NCI-H1105 treated with DMSO at 0.1 percent for 48 hours (cell line): ENCODE measurements at places on chromosomes 12 and 14.
A peak's percentile ranks its signal among the peaks of the same experiment; 100 is the strongest.

DNA sequence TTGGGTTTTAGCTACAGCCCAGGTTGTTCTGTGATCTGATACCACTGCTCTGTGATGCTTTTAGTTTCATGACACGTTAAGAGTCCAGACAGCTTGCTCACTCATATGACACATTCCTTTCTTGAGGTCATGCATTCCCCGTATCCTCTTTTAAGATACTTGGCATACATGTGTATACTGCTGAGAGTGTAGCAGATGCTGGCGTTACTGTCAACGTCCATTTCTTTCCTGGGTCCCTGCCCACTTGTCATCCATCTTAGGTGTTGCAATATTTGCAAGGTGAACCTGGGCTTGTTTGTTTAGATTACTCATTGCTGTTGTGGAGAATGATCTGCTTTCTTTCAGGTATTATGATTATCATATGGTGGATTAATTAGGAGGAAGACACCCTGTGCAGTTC is 9.1 kb upstream of the EMP1 start:
- no peak for DNase-seq

GRCh38 chr12:71639341-71639760 is 24.3 kb downstream of the ZFC3H1 start:
- DNase-seq, result peak; percentile 25

- no peak for DNase-seq
These were observed 201.3 kb downstream of the TTC7B start for GRCh38 chr14:90614696-90615516.

DNA sequence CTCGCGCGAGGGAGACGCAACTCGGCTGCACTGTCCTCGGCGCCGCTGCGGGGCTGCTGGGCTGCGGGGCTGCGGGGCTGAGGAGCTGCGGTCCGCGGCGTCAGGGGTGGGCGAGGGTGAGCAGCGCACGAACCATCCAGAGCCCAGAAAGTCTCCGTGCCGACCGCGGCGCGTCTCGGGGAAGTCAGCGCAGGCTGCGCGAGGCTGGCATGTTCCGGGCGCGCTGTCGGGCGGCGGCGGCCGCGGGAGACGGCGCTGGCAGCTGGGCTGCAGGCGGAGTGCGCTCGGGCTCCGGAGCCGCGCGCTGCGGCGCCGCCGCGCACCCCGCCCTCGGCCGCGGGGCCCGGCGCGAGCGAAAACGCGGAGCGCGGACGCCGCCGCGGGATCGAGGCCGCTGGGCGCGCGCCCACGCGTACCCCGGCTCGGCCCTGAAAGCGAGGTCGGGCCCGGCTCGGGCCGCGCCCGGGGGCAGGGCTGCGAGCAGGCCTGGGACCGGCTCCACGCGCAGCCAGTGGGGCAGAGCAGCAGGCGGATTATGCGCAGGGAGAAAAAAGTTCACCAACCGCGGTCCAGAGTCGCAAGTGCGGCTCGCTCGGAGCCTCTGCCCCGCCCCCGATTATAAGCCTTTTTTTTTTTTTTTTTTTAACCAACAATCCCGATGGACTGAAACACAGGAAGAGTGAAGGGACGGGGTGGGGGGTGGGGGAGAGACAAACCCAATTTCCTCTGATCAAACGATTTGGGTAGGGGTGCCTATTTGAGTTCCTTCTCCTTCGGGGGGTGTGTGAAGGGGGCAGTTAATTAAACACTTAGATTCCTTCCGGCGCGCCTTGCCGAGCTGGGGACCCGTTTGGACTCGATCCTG is at the start of gene PRICKLE1:
PRICKLE1 (minus strand) TSS at position 282 of the 865 bp plus-strand sequence. CDS start 117,230 bp downstream, outside the sequence.
- peak; percentile 53 for DNase-seq

DNA sequence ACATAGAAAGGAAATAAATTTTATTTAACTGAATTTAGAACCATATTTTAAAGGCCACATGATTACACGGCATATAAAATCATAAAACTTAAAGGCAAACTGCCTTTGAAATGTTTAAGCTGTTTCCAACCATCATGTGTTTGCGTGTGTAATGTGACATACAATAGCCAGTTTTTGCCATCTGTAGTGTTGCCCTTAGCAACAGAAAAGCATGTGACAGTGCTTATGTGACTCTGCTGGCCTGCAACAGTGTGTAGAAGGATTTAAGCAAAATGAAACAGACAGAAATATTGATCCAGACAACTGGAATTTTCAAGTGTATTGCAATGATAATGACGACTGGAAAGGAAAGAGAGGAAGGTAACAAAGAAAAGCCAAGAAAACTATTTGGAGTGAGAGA is 49.5 kb downstream of the TSPAN19 start:
- DNase-seq, result peak; percentile 16

DNA sequence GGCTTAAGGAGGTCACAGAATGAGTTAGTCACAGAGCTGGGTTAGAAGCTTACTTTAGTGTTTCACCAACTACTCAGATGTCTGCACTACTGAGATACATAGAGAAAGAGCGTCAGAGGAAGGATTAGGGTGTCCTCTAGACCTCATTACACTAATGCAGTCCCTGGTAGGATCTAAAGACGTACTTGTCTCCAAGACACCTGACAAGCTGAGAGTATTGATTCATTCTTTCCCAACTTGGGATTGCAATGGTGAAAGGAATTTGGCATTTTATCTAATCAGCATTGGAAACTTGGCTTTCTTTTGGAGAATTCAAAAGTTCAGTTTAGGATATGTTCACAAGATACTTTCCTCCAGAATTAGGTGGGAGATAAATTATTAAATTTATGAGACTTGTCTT is 402.1 kb downstream of the ZFP36L1 start:
- DNase-seq, result no peak

DNA sequence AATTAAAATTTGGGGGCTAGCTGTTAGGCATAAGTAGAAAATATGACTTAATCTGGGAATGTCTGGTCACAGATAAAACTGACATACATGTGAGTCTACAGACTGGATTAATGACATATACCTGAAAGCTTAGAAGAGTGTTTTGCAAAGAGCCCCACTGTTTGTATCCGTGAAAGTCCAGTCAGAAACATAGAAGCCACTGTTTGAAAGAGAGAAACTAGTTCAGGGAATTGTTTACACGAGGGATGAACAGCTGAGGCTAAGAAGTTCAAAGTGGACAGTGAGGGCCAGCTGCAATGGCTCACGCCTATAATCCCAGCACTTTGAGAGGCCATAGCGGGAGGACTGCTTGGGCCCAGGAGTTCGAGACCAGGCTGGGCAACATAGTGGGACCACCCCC is 36.2 kb upstream of the SGPP1 start:
- no peak for DNase-seq

GRCh38 chr12:53060721-53061276 is 10.9 kb downstream of the TNS2 start:
- DNase-seq, result peak; percentile 78

DNA sequence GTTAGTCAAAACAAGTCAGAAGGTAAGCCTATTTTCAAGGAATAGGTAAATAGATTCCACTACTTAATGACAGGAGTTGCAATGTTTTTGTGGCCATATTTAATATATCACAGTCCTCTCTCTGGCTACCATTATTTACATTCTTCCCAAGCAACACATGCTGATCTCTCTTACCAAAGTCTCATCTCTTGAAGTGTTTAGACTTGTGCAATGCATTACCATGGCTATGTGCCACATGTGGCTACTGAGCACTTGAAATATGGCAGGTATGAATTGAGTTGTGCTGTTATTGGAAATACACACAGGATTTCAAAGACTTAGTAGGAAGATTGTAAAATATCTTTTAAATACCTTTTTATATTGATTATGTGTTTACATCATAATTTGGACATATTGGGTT is 262.4 kb upstream of the PDE3A start:
- DNase-seq, result no peak

DNA sequence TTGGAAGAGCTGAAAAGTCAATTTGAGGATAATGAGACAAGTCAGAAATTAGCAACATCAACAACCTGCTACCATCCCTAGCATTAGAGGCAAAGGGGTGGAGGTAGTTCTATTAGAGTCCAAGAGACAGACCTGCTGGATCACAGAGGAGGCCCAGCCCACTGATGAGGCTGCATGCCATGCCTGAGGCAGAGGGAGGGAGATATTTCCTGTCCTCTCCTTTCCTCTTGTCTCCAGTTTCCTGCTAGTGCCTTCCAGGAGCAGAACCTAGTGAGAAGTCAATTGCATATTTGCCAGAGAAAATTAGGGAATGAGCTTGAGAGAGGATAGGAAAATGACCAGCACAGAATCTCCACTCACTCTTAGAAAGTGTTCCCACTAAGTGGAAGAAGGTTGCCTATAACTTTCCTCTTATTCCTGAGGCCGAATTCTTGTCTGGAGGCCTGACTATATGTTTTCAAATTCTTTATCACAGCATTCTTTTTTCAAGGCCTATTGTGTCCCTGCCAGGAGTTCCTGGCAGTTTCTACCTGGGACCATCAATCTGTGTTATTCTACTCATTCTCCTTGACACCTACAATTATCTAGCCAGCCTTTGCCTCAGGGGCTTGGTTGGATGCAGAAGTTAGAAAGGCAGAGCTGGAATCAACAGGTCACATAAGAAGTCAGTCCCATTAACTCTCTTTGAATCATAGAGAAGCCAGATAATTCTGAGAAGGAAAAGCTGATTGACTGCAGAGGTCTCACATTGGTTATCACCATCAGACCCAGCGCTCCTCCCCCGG is 121.9 kb downstream of the EMP1 start:
- DNase-seq, result no peak

- no peak for DNase-seq
These were observed 77.4 kb downstream of the KDM2B start for GRCh38 chr12:121503395-121503794.

DNA sequence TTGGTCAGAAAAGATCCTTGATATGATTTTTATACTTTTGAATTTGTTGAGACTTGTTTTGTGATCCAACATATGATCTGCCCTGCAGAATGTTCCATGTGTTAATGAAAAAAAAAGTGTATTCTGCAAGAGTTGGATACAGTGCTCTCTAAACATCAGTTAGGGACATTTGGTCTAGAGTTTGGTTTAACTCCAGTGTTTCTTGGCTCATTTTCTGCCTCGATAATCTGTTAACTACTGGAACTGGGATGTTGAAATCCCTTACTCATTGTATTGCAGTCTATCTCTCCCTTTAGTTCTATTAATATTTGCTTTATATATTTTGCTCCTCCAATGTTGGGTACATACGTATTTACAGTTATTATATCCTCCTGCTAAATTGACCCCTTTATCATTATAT is 18.3 kb upstream of the TXNRD1 start:
- no peak for DNase-seq

DNA sequence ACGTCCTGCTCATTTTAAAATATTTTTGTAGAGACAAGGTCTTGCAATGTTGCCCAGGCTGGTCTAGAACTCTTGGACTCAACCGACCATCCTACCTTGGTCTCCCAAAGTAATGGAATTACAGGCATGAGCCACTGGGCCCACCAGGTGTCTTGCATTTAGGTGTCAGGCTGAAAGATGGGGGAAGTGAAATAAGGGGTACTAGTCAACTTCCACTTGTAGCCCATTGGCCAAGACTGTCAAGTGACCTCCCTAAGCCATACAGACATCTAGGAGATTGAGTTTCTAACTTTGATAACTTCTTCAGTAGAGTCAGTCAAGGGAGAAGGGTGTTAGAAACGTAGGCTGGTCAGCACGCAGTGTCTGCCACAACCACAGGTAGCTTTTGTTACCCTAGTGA is 32.0 kb downstream of the ARF6 start:
- DNase-seq, result no peak

DNA sequence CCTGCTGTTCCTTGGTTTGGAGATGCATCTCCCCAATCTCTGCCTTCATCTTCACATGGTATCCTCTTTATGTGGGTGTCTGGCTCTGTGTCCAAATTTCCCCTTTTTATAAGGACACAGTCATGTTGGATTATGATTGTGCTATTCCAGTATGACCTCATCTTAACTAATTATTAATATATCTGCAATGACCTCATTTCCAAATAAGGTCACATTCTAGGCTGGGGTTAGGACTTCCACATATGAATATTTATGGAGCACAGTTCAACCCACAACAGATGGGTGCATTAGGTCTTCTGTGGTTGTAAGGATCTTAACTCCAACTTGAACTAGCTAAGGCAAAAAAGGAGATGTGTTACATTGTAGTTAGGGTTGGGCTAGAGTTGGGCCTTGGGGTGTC is 69.4 kb downstream of the ADCK1 start:
- no peak for DNase-seq

GRCh38 chr14:74258764-74259035 is 19.5 kb downstream of the VSX2 start:
- DNase-seq, result no peak

DNA sequence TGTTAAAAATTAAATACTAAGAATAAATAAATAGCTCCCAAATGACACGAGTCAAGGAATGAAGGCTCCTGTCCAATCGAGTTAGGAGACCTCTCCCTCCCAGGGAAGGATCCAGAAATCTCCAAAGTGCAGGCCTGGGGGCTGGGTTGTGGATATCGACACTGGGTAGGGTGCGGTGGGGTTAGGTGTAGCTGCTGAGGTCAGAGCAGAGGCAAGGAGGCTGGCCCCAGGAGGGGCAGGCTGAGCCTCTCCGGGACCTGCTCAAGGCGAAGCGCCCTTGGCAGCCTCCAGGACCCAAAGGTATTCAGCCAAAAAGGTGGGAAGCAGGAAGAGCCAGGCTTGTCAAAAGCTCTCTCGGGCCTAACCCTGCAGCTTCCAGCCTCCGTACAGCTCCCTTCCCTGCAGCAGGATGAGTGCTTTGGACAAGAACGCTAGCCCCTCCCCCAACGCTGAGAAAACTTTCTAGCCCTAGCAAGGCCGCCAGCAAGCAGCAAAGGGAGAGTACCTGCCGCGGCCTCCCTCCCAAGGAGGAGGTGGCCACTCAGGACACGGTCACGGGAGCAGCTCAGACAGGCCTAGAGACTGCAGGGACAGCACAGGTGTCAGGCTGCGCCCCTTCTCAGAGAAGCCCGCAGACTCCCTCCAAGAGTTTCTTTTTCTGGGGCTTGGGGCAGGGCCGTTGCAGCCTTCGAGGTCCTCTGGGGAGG is 3.7 kb upstream of the PNMA1 start:
- no peak for DNase-seq

GRCh38 chr12:460261-461230 is 807 bp downstream of the B4GALNT3 start:
- DNase-seq, result no peak

DNA sequence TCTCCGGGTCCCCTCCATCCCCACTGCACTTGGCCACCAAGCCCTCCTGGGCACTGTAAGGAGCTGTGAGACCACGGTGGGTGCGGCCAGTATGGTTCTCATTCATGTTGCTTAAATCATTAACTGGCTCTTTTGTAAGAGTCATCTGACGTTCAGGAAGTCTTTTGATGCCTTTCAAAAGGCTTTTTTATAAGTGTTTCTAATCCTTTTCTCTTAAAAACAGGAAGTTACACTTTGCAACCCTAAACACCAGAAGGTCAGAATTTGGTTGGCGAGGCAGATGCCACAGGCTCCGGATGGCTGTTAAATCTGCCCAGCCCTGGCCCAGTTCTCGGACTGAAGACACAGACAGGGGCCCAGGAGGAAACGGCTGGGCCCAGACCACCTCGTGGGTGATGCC is 26.1 kb upstream of the DIO3 start:
- no peak for DNase-seq

DNA sequence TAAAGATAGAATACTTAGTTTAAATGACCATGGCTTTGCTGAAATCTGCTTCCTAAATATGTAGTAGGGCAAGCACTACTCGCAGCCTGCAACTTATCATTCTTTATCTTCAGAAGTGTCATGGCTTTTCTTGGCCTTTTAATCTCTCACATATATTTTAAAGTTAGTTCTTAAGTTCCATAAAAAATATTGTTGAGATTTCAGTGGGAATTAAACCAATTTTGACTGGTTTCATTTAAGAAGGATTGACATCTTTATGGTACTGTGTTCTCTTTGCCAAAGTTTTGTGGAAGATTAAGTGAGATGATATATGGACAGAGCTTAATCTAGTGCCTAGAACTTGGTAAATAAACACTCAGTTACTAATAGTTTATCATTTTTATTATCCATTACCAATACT is 56.7 kb downstream of the KIAA0586 start:
- no peak for DNase-seq
